ENCODE measurements at places on chromosomes 1 and 21.

- no peak for DNase-seq
Measured at GRCh38 chr1:76257823-76258222, 183.3 kb downstream of the ST6GALNAC3 start.

DNA sequence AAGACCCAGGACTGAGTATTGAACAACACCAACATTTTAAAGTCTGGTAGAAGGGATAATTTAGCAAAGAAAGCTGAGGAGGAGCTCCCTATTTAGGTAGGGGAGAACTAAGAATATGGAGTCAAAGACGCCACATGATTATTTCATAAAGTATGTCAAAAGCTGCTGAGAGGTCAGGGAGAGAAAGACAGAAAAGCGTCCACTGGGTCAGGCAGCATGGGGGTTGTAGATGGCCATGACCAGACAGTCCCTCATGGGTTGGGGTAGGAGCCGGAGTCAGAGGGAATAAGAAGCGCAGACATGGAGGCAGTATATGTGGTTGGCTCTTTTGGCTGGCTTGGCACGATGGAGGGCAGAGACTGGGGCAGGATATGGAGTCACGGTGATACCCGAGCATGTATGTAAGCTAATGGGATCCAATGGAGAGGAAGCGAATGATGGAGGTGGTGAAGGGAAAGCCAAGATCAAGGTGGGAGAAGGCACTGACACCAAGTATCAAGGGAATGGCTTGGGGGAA, 4.8 kb downstream of the C1orf115 start:
- no peak for DNase-seq

- DNase-seq = no peak
Measured at GRCh38 chr1:86953167-86953566, 38.7 kb downstream of the HS2ST1 start.

DNA sequence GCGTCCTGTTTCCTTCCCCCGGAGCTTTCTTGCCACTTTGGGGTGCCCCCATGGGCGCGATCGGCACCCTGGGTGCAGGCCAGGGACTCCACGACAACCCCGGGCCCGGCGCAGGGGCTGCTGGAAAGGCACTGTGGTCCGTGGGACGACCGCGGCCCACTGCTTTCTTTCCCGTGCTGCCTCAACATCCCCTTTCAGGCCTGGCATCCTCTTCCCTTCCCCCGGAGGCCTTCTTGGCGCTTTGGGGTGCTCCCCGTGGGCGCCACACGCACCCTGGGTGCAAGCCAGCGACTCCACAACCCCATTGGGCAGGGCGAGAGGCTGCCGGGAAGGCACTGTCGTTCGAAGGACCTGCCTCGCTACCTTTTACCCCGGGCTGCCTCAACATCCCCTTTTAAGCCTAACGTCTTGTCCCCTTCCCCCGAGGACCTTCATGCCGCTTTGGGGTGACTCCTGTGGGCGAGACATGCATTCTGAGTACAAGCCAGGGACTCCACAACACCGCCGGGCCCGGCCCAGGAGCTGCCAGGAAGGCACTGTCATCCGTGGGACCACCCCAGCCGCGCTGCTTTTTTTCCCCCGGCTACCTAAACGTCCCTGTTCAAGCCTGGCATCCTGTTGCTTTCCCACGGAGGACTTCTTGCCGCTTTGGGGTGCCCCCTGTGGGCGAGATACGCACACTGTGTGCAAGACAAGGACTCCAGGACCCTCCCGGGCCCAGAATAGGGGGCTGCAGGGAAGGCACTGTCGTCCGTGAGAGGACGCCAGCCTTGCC, 137.8 kb downstream of the LIPI start:
- no peak for DNase-seq

DNA sequence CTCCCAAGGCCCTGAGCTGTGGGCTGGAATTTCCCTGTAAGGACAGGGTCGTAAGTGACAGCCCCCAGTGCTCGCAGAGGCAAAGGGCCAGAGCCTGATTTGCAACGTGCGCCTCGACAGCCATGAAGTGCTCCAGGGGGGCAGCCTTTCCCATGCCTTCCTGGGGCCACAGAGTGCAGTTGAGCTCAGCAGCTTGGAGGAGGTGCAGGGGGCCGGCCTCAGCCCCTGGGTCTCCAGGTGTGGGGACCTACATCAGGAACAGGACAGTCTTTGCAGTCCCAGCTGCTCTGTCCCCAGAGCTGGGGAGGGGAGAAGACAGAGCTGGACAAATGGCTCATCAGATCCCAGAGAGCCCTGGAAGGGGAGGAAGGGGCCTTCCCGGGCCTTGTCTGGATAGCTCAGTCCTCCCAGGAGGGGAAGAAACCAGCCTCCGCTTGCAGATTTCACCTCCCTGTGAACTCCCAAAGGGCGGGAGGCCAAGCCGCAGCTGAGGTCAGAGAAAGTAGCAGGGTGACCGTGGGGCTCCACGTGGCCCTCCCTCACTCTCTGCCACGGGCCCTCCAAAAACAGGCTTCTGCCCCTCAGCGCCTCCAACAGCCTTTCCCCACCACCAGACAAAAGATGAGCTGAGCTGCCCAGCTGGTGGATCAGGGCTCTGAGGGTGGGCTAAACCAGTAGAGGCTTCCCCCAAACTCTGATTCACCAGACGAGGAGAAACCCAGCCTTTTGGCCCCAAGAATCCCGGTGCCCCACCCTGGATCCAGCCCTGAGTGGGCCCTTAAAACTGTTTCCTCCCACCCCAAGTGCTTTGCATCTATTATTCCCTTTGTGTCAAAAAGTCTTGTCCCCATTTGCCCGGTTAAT, 76.5 kb downstream of the DHRS3 start:
- DNase-seq = no peak

- no peak for DNase-seq
Measured at GRCh38 chr1:204102739-204103430, 30.0 kb downstream of the SOX13 start.

DNA sequence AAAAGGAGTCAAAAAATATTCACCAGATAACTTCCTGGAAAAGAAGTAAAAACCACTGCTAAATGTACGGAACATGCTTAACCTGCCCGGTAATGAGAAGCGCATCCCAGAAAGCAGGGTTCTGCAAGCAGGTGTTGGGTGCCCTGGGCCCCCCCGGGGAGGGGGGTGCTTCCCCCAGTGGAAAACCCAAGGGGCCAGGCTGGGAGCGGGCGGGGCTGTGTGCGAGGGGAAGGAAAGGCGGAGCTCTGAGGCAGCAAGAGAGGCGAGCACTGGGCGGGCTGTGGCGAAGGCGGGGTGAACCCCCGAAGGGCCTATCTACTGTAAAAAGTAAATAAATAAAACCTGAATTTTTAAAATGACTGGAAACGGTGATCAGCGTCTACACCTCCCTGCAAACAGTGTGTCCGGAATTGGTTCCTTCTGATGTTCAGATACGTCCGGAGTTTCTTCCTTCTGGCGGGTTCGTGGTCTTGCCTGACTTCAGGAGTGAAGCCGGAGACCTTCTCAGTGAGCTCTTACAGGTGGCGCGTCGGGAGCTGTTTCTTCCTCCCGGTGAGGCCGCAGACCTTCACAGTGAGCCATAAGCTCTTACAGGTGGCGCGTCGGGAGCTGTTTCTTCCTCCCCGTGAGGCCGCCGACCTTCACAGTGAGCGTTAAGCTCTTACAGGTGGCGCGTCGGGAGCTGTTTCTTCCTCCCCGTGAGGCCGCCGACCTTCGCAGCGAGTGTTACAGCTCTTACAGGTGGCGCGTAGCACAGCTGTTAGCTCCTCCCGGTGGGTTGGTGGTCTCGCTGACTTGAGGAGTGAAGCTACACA, 13.4 kb downstream of the FTCD start:
- no peak for DNase-seq
